AG10803 (cell line): ENCODE measurements at places on chromosomes 13 and 19.

DNA sequence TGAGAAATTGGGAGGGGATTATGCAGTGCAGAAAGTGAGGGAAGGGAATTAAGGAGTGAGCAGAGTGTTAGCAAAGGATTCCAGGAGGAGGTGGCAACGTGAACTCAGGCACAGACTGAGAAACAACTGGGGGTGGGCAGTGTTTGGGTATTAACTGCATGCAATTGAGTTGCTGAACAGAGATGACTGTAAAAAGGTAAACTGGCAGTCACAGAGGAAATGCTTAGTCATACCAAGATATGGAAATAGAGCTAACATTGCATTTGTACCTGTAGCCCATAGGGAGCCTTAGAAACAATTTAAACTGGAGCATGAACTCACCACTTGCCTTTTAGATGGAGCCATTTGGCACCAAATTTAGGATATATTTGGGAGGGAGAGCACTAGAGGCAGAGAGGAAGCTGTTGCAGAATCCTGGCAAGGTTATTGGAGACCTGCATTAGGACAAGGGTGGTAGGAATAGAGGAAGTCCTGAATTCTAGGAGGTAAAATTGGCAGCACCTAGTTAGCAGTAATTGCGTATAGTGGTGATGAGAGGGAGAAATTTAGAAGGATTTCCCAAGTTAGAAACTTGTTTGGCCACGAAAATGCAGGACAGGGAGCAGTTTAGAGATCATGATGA is 100.6 kb upstream of the FRY start:
- DNase-seq: no peak

- DNase-seq: no peak
Measured at GRCh38 chr13:63843766-63844699, 2428.4 kb upstream of the PCDH20 start.

DNA sequence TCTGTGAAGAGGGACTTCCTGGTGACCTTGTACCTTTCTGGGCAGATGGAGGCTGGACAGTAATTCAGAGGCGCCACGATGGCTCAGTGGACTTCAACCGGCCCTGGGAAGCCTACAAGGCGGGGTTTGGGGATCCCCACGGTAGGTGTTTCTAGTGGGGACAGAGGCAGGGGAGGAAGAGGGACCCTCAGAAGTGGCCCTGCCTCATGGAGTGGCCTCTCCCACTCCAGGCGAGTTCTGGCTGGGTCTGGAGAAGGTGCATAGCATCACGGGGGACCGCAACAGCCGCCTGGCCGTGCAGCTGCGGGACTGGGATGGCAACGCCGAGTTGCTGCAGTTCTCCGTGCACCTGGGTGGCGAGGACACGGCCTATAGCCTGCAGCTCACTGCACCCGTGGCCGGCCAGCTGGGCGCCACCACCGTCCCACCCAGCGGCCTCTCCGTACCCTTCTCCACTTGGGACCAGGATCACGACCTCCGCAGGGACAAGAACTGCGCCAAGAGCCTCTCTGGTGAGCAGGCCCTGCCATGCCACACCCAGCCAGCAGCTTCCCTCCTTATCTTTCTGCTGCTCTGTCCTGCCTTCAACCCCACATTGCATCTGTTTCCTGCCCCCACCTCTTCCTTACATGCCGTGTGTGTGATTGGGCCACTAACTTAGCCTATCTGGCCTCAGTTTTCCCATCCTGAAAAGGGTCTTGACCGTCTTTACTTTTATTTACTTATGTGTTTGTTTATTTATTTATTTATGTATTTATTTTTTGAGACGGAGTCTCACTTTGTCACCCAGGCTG is 7.3 kb downstream of the ANGPTL4 start:
- no peak for DNase-seq

GRCh38 chr19:17254636-17255035 is 8.9 kb upstream of the NR2F6 start:
- no peak for DNase-seq
